ENCODE measurements at places on chromosomes 13 and 19. TPM values are rescaled to one million over a fixed set of nuclear protein-coding genes. Genes with fewer than 3 reads are reported as not detected.

DNA sequence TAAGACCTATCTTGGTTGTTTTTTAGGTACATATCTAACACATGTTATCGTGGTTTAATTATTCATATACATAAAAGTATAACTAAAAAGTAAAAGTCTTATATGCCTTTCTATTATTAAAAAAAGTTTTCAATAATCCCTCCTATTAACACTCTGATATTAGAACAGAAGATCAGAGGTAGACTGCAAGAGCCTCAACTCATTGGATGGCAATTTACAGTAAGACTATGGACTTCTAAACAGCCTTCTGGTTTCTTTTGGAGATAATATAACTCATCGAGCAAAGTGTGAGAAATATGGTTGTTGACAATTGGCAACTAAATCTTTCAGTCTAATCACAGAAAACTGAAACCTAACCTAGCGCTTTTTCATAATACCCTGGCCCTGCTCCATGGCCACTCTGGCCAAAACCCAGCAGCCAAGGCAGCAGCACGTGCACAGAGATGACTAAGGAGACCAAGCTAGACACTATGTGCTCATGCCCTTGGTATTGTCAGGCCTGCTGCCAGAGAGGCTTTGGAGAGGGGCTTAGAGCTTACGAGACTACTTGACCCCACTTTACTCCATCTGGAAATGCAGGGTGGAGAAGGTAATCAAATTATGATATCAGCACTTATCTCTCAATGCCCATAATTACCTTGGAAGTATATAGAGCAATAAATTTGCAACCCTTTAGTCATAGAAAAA lies 40.6 kb upstream of the EEF1AKMT1 start:
- DNase-seq = peak; percentile 27

PPP1R13L gene
- polyA plus RNA-seq = 21.4 TPM

HAUS5 gene
- 6.8 TPM for polyA plus RNA-seq

DHDH gene
- polyA plus RNA-seq = 26.3 TPM

DNA sequence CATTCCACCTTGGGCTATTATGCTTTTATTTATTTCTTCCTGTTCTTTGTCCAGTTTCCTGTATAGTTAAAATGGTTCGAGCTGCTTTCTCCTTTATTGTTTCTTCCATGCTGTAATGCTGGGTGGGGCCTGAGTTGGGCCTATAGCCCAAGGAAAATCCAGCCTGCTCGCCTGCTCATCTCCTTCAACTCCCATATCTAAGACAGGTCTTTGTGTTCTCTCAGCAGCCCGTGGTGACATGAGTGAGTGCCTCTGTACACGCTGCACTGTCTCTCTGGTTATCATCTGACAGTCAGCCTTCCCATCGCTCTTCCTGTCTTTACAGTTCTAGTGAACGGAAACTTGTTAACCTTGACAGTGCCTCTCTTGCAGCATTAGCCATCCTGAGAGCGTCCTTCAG lies 221.9 kb upstream of the SLC10A2 start:
- no peak for DNase-seq

TMEM143 gene
- polyA plus RNA-seq = 15.7 TPM

TGFBR3L gene
- 1.5 TPM for polyA plus RNA-seq

DNA sequence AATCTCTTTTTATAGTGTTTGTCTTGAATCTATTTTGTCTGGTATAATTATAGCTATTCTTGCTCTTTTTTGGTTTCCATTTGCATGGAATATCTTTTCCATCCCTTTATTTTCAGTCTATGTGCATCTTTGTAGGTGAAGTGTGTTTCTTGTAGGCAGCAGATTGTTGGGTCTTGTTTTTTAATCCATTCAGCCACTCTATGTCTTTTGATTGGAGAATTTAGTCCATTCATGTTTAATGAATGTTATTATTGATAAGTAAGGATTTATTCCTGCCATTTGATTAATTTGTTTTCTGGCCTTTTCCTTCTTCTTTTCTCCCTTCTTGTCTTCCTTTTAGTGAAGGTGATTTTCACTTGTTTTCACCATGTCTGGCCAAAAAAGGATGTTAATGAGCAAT lies 11.7 kb upstream of the ZDHHC20 start:
- no peak for DNase-seq

VSIG10L gene
- polyA plus RNA-seq = 2.2 TPM

- peak; percentile 55 for DNase-seq
Measured at GRCh38 chr13:23748109-23748990, 140.8 kb downstream of the MIPEP start.

- no peak for DNase-seq
Measured at GRCh38 chr13:110400786-110401533, 93.9 kb downstream of the COL4A2 start.

GRCh38 chr13:48344264-48344663 lies 40.7 kb downstream of the RB1 start:
- DNase-seq = no peak

LIM2 gene
- not detected for polyA plus RNA-seq

DNA sequence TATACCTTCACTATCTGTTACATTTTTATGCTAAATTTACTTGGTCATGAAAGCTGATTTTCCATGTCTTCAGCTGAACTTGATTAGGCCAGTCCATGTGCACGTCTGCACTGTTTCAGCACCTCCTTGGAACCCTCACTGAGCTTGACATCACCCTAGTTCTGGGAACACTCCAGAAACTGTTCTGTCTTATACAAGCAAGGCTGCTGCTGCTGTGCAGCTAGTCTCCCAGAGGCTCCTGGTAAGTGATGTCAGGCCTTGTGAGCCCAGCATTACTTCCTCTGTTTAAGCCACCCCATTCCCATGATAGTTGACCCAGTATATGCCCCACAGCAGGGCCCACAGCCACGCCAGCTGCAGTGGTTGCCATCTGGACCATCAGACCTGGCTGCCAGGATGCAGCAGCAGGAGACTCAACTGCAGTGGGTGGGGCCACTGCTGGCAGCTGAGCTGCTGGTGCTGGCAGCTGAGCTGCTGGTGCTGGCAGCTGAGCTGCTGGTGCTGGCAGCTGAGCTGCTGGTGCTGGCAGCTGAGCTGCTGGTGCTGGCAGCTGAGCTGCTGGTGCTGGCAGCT lies 90.5 kb upstream of the AKAP11 start:
- DNase-seq = no peak

- no peak for DNase-seq
Measured at GRCh38 chr13:31008400-31009115, 76.1 kb downstream of the TEX26 start.

DNA sequence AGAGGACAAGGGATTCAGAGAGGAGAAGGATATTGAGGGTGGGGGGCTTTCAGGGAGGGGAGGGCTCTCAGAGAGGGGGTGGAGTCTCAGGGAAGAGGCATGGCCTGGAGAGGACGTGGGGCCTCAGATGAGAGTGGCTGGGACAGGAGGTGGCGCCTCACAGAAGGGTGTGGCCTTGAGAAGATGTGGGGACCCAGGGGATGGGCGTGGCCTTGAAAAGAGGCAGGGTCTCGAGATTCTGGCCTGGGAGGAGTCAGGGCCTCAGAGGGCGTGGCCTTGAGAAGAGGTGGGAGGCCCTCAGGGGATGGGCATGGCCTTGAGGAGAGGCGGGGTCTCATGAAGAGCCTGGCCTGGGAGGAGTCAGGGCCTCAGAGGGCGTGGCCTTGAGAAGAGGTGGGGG lies 23.7 kb upstream of the TNFSF14 start:
- DNase-seq = peak; percentile 45

GRCh38 chr13:89571676-89572075 lies 1775.8 kb upstream of the MIR17HG start:
- DNase-seq = no peak

- DNase-seq = no peak
Measured at GRCh38 chr19:6519289-6519688, 11.5 kb upstream of the TNFSF9 start.

DNA sequence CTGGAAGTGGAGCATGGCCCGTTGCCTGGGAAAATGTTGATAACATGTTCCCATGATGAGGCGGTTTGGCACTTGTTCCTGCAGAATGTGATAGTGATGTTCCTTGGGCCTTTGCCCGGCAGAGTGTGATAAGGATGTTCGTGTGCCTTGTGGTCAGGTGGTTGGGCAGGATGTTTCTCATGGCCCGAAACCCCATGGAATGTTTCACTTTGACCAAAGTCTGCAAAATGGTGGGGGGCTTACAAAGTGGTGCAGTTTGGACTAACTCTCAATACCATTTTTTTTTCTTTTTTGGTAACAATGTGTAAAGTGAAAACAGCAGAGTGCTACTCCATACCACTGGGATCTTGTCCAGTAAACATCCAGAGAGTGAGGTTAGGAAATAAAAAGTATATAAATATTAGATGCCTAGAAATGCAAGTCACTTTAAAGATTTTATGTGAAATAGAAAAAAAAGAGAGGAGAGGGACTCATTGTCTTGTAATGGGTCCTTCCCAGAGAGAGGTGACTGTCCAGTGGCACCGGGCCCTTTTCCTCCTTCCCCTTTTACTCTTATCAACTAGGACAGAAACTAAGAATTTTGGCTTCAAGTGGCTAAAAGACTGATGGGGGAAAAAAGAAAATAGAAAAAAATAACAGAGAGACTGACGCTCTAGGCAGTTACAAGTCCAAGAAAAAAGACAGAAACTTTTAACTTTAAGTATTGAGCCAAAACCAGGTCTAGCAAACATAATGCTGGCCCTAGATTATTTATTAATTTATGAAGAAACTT lies 5.7 kb downstream of the FPR3 start:
- DNase-seq = no peak

- DNase-seq = peak; percentile 25
Measured at GRCh38 chr13:110869231-110869804, 45.6 kb downstream of the ANKRD10 start.

GRCh38 chr13:83546476-83546875 lies 335.8 kb downstream of the SLITRK1 start:
- DNase-seq = no peak

DNA sequence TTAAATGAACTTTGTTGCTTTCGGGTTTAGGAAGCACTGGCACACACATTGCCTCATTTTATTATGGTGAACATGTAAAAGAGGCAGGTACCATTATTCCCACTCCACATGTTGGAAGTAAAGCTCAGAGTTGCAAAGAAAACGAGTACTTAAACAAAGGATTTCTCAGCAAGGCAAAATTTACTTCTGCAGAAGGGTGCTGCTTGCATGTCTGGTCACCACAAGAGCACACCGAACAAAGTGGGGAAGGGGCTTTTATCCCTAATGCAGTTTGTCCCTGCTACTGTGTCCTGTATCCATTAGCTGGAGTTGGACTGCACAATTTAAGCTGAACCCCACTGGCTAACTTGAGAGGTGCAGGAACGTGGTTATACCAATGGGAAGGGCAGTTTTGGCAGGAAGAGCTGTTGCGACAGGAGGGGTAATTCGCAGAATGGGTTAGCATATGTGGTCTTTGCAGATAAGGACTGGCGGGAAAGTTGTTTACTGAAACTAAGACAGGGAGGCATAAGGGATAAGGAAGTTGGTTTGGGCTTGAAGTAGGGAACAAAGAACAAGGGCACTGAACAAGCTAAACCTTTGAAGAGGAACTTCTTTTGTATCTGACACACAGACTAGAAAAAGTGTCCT lies 545.5 kb downstream of the UQCRFS1 start:
- DNase-seq = no peak

ALOX5AP gene
- 15.4 TPM for polyA plus RNA-seq

CNFN gene
- polyA plus RNA-seq = 4.9 TPM

TMED1 gene
- polyA plus RNA-seq = 60.6 TPM

DNA sequence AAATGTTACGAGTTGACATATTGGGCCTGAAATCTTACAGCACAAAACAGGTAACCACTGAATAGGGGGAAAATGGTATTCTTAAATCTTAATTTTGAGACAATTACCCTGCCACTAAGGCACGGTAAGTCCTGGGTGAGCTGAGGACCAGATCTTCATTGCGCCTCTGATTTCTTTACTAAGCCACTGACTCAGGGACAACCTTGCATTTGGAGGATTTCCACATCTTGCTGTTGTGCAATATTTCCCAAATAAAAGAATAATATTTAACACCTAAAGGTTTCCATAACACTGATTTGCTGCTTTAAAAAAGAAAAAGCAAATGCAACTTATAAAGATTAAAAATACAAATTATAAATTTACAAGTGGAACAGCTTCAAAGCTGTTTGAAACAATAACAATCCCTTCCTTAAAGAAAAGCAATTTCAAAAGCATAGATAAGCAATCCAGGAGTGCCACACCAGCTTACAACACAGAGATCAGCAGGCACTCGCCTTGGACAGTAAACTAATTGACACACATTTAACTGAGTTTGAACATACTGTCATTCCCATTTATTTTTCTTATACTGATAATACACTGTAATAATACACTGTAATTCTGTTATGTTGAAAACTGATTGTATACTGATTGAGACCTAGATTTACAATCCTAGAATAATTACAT lies 79.6 kb upstream of the DOCK9 start:
- DNase-seq = no peak

DNA sequence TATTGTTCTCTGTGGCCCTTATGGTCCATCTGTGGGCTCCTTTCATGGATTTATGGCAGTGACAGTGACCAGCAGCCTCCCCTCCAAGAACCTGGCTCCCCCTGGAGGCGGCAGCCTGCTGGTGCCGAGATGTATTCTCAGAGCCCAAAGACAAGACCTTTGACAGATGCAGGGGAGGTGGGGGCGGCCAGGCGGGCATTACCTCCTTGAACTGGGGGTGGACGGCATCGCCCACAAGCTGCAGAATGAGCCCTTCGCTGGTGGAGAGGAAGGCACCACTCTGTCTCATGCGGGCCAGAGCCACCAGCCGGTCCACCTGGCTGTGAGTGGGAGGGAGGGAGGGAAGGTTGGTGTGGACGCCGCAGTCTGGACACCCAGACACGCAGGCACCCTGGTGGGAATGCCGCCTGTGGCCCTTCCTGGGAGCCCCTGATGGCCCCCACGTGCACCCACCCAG lies 6.6 kb downstream of the ISOC2 start:
- DNase-seq = no peak

GRCh38 chr19:55441692-55442321 lies 1.3 kb downstream of the SHISA7 start:
- no peak for DNase-seq

LRRC25 gene
- 2.7 TPM for polyA plus RNA-seq

DNA sequence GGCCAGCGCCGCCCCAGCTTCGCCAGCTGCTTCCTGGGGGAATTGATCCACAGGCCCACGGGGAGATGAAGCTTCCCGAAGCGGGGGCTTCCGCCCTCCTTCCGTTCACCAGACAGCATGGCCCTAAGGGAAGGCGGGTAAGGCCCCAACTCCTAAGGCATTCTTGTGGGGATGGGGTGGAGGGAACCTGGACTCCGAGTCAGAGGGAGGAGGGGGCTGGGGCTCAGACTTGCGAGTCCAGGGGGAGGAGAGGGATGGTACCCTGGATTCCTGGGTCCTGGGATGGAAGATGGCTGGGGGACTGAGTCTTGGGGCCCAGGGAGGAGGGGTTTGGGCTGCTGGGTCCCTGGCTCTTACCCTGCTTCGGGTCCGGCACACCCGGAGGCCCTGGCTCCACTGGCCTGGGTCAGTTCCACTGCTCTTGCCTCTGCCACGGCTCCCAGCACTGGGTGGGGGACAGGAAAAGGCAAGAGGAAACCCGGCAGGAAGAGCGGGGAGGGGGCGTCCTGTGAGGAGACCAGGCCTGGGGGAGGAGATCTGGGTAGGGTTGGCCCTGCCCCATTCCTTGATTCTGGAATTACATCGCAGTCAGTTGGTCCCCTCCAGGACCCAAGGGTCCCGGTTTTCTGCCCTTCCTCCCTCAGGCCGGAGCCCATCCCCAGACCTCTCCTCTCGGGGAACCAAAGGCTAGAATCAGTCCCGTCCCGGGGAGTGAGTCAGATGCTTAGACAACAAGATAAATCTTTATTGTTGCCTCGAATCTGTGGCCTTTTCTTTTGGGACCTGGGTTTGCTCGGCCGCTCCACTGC lies at the start of gene RASIP1:
TSS of gene RASIP1 (minus strand) at position 447 of the 809 bp plus-strand sequence. CDS start at position 119, 328 bp downstream.
- DNase-seq = peak; percentile 57

- no peak for DNase-seq
Measured at GRCh38 chr19:46634656-46635218, 1.3 kb downstream of the GNG8 start.

GRCh38 chr13:105541565-105541964 lies 993.9 kb downstream of the EFNB2 start:
- DNase-seq = no peak
